ENCODE measurements at places on chromosomes 1 and 21.
A peak's percentile ranks its signal among the peaks of the same experiment; 100 is the strongest.

- no peak for DNase-seq
Observed at GRCh38 chr1:230067871-230068620, 1.0 kb downstream of the GALNT2 start.

- DNase-seq, result no peak
Observed at GRCh38 chr1:84693785-84694184, 3.5 kb upstream of the SSX2IP start.

DNA sequence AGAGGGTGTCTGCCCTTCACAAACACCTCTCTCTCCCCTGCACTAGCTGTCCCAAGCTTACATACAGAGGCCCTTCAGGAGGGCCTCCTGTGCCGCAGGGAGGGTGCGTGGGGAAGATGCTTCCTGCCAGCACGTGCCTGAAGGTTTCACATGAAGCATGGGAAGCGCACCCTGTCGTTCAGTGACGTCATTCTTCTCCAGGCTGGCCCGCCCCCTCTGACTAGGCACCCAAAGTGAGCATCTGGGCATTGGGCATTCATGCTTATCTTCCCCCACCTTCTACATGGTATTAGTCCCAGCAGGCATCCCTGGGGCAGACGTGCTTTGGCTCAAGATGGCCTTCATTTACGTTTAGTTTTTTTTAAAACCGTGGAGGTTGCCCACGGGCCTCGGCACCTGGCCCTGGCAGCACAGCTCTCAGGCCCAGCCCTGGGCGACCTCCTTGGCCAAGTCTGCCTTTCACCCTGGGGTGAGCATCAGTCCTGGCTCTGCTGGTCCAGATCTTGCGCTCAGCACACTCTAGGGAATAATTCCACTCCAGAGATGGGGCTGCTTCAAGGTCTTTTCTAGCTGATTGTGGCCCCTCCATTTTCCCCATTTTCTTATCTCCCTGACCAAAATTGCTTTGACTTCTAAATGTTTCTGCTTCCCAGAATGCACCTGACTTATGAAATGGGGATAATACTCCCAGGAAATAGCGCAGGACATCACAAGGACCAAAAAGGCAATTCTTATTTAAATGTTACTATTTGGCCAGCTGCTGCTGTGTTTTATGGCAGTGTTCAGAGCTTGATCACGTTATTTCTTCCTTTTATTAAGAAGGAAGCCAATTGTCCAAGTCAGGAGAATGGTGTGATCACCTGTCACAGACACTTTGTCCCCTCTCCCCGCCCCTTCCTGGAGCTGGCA lies 6.1 kb downstream of the NPPA start:
- DNase-seq, result no peak

- no peak for DNase-seq
Observed at GRCh38 chr1:201645956-201646355, 107.0 kb downstream of the NAV1 start.

DNA sequence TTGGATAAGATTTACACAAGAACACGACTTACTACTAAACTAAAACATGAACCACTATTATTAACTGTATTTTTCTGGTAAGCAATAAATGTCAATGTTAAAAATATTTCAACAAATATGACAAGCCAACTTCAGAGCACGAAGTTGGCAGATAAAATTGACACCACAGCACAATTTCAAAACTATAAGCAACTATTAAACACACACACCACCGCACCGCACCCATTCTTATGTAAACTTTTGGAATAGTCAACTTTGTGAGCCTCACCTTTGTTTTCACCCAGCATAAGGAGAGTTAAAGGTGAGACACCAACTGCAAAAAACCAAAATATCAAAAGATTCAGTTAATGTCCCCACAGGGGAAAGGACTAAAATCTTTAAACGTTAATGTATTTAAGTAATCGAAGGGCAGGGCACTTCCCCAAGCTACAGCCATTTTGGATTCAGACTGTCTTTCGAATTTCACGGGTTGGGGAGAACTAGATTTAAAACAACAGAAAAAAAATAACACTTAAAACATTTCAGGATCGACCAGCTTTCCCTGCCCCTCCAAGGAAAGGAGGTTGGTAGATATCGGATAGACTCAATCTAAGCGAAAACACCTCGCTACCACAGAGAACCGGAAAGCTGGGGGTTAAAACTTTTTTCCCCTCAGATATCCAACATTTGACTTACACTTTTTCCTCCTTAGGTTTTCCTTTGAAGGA lies 872 bp downstream of the GPBP1L1 start:
- DNase-seq, result no peak

- DNase-seq, result no peak
Observed at GRCh38 chr21:18000981-18001686, 182.0 kb upstream of the C21orf91 start.

- peak; percentile 52 for DNase-seq
Observed at GRCh38 chr1:8408151-8408839, 90.4 kb downstream of the SLC45A1 start.

DNA sequence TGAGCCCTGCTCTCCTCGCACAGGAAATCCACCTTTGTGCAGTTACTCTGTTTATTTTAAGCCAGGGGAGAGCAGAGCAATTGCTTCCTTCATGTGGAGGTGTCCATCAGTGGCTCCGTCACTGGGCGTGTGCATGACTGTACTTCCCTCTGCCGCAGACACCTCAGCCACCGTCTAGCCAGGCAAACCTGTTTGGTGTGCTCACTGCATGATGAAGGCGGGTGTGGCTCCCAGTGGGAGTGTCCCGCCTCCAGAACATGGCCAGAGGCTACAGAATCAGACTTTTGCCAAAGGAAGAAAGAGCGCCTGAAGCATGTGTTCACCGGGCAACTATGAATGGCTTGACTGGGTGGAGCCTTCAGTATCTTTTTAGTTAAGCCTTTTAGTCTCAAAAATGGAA lies 26.1 kb upstream of the LAMC2 start:
- DNase-seq, result peak; percentile 95

DNA sequence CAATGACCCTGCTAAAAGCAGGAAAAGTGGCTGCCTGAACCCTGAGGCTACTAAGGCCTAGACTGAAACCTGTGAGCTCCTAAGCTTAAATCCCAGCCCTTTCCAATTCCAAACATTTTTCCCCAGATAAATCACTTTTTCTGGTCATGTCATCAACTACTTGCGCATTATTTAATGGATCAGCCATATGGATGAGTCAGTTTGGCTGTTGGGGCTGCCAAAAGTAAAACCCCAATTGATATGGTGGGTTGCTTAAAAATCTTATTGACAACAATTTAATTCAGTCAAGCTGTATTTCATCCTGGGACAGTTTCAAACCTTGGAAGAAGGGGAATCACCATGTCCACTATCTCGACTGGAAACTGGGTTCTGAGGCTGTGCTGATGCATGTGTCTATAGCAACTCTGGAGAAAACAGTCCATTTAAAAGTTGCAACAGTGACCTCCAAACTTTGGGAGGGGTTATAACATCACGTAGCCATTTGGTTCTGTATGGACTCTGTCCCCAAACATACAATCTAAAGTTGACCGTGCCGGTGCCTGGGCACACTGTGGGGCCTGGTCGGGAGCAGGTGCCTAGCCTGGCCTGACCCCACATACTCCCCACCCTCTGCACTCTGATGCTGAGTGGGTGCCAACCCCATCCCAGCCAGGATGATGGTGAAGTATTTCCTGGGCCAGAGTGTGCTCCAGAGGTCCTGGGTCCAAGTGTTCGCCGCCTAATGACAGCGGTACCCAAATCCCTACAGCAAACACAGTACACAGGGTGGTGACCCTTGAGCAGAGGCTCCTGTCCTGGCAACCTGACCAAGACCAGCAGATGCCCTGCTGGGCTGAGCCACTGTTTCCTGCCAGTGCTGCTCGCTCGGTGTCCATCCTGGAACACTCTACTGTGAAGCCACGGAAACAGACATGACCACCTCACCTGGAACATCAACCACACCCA lies 46.5 kb upstream of the LRRC52 start:
- DNase-seq, result no peak

DNA sequence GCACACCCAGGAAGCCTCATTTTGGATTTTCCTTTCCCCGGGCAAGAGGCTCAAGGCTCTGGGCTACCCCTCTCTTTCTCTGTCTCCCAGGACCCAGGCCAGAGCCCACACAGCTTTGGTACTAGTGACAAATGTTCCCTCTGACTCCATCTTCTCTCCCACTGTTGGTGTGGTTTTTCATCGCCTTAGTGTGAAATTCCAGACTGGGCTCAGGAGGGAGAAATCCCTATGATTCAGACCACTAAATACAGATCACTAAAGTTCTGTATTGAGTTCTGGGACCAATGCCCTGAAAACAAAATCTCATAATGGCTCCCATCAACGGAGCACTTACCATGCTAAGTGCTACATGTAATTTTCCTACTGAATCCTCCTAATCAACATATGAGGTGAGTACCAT lies 26.1 kb downstream of the IQGAP3 start:
- DNase-seq, result no peak

DNA sequence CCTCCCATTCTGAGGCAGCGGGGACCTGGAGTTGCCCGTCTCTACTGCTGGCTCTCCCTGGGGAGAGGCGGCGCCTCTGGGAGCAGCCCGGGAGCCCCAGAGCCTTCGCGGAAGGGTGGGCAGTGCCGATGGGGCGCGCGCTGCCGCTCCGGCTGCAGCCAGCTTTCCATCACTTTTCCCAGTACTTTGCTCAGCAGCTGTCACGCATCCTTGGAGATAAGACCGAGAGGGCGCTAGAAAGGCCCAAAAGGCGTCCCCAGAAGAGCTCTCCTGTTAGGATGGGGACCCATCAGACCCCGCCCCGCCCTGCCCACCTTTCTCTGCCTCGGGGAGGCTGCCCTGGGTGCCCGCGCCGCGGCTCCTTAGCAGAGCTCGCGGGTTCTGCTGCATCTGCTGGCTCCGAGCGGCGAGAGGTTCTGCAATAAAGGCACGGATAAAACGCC lies 534 bp downstream of the KCNH1 start:
- no peak for DNase-seq

- DNase-seq, result no peak
Observed at GRCh38 chr1:23371987-23372880, 2.6 kb upstream of the ZNF436 start.

DNA sequence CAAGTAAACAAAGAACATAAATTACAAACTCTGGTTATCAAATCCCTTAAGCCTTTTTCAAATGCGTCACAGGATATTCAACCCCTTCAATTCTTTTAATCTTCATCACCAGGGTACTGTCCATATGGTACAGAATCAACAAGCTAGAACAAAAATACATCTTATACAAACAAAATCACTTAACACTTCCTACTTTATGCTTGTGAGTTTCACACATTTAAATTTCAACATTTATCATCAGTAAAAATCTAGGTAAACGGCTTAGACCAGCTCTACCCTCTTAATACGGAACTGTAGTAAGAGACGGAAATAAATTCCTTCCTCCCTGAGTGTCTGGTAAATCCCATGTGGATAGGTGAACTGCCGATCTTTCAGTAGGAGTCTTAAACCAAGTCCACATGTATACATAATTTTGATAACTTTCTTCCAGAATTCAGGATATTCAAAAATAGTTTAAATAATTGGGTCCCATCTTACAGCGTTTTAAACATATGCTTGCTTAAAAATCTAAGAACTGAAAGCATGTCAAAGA lies 1.0 kb downstream of the CCDC181 start:
- no peak for DNase-seq

DNA sequence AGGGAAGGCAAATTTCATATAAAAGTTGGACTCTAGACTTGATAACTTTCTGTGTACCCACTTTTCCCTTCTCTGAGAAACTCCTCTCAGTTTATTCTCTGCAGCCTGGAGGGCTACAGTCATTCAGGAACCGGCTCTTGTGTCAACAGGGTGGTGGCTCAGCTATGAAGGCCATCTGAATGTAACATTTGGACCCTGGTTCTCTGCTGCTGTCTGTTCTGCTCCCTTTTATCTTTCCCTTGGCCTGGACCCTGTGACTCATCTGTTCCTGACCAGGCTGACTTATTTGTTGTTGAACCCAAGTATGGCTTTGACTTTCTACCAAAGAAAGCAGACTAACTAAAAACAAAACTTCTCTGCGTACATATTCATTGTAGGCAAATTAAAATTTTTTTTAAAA lies 75.4 kb downstream of the CENPF start:
- peak; percentile 2 for DNase-seq

DNA sequence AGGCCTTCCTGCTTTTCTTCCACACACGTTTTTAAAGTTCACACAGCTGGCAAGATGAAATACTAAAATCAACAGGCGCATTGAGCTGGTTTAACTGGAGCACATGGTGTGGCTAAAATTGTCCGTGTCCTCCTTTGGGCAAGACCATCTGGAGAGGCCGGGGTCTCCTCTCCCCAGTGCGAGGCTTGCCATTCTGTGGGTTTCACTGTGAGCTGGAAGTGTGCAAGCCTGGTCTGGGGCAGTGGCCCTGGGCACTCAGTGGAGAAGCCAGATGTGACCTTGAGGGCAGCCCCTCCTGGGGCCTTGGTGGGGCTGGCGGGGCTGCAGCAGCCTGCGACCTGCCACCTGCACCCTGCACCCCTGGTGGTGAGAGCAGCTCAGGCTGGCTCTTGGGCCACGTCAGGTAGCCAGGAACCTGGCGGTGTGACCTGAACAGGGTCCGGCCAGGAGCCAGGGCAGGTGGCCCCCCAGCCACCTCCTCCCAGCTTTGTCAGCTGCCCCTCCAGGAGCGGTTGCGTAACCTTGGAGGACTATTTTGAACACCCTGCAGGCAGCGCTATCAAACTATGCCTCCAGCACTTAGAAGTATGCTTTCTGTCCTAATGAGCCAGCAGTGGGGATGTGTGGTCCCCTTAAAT lies 52.4 kb downstream of the SLC37A1 start:
- no peak for DNase-seq

GRCh38 chr1:154725865-154726264 lies 117.9 kb upstream of the ADAR start:
- no peak for DNase-seq

DNA sequence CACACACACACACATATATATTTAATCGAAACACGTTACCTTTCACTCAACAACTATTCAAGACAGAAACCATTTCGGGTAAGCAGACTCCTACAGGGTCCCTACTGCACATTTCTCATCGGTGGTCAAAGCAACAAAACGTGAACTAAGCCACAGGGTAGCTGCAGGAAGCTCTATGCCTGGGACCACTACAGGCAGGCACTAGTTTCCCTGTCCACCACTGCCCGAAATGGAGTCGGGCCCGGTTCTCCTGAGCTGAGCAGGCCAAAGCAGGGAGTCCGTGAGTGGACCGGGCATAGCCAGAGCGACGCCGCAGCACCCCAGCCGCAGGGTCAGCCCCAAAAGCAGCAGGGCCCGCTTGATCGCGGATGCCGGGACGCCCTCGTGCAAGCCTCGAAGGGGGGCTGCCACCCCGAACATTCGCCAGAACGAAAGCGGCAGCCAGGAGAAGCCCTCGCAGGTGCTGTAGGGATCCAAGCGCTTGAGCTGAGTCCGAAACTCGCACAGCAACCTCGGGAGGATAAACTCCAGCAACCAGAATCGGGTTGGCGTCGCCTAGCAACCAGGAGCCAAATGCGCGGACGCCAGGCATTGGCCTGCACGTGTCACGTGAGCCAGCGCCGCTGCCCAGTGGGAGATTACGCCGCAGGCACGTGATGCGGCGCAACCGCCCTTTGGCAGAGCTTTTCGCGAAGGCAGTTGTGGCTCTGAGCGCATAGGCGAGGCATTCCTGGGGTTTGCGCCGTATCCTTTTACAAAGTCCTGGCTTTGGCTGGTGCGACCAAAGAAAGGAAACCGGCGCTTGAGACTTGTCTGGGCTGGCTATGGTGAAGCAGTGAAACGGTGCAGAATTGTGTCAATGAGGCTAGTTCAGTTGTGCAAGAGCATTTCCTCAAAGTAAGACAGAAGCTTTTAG lies 13.9 kb upstream of the DDI2 start:
- DNase-seq, result peak; percentile 92

GRCh38 chr1:25590096-25590824 lies 26.3 kb upstream of the MAN1C1 start:
- DNase-seq, result no peak

- DNase-seq, result no peak
Observed at GRCh38 chr1:918353-918752, 5.4 kb upstream of the SAMD11 start.
